ENCODE measurements at places on chromosomes 5 and 9.
A peak's percentile ranks its signal among the peaks of the same experiment; 100 is the strongest.

DNA sequence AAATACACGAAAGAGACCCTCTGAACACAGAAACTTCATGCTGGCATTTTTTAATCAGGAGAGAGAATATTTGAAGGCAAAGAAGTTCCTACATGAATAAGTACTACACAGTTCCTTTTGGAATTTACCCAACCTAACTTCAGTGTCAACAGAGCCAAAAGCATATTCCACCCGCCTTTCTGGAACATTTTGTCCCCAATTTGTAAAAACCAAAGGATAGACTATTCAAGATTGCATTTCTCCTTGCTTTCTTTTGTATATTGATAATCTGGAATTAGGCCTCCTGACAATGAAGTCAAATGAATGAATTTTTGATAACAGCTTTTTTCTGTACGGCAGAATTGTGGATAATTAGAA, 39.4 kb upstream of the TRAF1 start:
- no peak for DNase-seq

- no peak for DNase-seq
Observed at GRCh38 chr9:86706391-86706790, 240.9 kb downstream of the GAS1 start.

- no peak for DNase-seq
Observed at GRCh38 chr5:84383816-84384603, 670 bp downstream of the EDIL3 start.

- no peak for DNase-seq
Observed at GRCh38 chr5:65041296-65042158, 272.8 kb downstream of the CWC27 start.

DNA sequence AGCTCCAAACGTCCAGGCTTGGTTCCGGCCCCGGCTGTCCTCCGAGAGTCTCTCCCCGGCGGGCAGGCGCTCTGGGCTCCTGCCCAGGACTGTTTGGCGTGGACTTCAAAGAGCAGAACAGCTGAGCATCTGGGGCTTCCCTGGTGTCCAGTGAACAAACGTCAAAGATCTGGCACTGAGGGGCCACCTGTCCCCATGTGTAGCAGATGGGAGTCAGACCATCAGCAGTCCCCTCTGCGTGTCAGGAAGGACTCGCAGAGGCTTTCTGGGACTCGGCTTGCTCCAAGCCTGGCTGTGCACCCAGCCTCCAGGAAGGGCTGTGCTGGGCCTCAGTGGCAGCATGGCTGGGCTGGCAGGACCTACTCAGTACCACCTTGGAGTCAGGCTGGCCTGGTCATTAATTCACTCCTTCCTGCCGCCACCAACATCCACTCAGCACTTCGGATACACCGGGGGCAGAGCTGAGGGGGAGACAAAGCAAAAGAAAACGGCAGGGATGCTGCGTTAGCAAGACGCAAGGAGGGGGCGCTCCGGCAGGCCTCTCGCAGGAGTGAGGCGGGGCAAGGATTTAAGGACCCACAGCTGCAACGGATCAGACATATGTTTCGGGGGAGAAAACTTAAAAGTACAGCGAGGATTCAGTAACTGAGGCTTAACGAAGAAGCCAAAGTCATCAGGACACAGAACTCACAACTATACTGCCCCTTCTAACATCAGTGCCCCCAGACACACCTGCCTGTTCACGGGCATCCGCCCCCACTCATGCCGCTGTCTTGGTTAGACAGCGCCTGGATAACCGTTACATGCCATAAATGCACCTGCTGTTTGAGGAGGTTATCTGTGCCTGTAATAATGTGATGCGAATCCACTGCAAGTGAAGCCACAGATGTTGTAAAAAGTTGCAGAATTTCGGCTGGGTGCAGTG, 164.5 kb upstream of the PHYKPL start:
- DNase-seq, result no peak

GRCh38 chr9:130220352-130220751, 45.2 kb upstream of the HMCN2 start:
- DNase-seq, result no peak

GRCh38 chr9:104082168-104082567, 11.9 kb upstream of the SMC2 start:
- DNase-seq, result no peak

DNA sequence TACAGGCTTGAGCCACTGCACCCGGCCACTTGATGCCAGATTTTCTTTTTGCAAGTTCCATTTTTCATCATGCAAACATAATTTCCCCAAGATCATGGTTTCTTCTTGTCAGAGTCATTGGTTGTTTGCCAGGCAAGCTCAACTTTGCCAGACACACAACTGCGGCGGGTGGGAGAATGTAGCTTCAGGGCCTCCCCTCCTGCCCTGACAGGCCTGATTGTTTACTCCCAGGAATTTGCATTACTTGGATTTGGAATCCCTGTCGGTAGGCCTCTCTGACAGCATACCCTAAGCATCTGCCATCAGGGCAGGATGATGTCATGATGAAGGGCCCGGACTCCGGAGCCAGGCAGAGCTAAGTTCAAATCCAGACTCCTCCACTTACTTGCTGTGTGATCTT, 15.1 kb downstream of the RPS14 start:
- DNase-seq, result no peak

DNA sequence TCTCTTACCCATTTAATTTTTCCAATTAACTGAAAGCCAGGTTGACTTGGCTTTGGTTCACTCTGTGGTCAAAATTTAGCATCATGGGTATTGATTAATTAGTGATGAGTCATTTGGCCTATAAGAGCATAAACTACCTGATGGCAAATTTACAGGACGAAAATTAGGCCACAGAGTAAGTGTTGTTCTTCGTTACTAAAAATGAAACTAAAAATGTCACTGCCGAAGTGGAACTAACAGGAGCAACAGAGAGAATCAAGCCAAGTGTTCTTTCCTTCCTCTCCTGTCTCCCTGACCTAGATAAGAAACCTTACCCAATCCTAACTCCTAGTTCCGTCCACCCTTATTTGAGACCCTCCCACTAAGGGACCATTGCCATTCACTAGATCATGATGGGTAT, 176.9 kb downstream of the RAB3C start:
- DNase-seq, result no peak

- no peak for DNase-seq
Observed at GRCh38 chr5:61449804-61450492, 117.9 kb downstream of the ZSWIM6 start.

DNA sequence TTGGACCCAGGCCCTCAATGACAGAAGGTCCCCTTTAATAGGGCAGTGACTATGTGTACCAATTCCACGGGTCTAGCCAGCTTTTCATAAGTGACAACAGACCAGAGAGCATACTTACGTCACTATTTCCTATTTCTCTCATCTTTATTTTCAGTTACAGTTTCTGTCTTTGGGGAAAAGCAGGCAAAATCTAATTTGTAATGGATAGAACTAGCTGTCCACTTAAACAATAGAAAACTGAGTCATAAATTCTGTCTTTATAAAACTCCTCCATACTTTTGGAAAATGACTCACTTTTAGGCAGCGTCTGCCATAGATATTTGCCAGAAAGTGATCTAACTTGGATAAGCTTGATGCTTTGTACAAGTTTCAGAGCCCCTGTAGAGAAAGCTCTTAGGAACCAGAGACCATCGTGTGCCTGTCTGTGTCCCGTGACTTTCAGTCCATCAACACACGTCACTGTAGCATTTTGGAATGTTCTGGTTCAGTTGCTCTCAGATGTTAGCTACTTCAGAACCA, 101.9 kb downstream of the F2RL2 start:
- DNase-seq, result no peak

GRCh38 chr5:133404724-133405123, 207.6 kb downstream of the FSTL4 start:
- peak; percentile 19 for DNase-seq

- peak; percentile 62 for DNase-seq
Observed at GRCh38 chr9:134403682-134404301, 77.5 kb downstream of the RXRA start.

GRCh38 chr9:12166518-12166917, 526.7 kb upstream of the TYRP1 start:
- DNase-seq, result no peak

DNA sequence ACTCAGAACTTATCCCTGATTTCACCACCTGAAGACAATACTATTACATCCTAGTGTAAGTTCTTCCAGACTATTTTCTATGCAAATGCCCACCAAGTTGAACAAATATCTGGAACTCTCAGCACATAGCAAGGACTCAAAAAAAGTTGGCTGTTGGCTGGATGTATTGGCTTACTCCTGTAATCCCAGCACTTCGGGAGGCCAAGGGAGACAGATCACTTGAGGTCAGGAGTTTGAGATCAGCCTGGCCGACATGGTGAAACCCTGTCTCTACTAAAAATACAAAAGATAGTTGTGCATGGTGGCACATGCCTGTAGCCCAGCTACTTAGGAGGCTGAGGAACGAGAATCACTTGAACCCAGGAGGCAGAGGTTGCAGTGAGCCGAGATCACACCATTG, 15.0 kb upstream of the VPS13A start:
- no peak for DNase-seq

GRCh38 chr5:135680713-135681112, 101.9 kb upstream of the CXCL14 start:
- no peak for DNase-seq

- no peak for DNase-seq
Observed at GRCh38 chr5:41695920-41696582, 174.2 kb downstream of the OXCT1 start.

DNA sequence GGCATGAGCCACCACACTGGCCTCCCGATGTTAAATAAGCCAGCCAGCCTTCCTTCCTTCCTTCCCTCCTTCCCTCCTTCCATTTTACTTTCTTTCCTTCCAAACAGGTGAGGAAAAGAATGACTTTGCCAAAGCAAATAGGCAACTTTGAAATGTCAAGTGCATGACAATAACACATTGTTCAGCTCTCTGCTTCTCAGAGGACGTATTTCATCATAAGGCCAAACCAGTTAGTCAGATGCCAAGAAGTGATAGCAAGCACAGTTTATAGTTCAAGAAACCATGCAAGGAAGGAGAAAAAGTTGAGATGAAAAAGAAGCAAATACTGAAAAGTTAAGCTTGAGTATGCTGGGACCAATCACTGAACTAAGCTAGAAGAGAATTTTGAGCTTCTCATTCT, 29.5 kb downstream of the POU4F3 start:
- DNase-seq, result no peak

- no peak for DNase-seq
Observed at GRCh38 chr5:6739603-6740002, 26.4 kb downstream of the TENT4A start.

- DNase-seq, result no peak
Observed at GRCh38 chr5:115132465-115132864, 37.2 kb downstream of the TRIM36 start.

DNA sequence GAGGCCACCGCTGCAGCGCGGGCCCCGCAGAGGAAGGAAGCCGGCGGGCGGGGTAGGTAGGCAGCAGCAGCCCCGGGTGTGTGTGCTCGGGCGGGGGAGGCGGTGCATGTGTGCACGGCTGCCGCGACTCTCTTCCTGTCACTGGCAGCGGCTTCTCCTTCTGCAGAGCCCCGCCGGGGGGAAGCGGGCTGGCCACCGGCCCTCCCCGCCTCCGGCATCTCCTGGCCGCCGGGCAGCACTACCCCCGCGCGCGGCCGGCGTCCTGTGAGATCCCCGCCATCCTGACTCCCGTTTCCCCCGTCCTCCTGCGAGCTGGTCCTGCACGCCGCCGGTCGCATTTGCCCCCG, 315 bp downstream of the PIK3R1 start:
- DNase-seq, result no peak

GRCh38 chr5:117973785-117974184, 1014.6 kb downstream of the DTWD2 start:
- DNase-seq, result no peak

DNA sequence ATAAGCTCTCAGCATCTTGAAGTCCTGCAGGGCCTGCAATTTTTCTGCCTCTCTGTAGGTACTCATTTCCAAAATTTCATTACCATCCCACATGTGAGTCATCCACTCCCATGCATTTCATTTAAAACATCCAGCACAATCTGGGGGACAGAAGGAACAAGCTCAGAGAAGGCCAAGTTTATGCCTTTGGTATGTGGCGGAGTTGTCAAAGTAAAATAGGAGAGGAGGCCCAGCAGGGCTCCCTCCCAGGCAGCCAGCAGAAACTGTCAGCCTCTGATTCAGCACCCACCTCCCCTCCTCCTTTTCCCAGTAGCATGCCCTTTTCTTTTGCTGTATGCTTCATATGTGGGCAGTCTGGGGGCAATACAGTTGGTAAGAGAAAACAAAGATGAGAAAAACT, 126.4 kb upstream of the ZNF366 start:
- DNase-seq, result no peak

GRCh38 chr9:110623462-110624025, 44.0 kb upstream of the SVEP1 start:
- DNase-seq, result peak; percentile 29

DNA sequence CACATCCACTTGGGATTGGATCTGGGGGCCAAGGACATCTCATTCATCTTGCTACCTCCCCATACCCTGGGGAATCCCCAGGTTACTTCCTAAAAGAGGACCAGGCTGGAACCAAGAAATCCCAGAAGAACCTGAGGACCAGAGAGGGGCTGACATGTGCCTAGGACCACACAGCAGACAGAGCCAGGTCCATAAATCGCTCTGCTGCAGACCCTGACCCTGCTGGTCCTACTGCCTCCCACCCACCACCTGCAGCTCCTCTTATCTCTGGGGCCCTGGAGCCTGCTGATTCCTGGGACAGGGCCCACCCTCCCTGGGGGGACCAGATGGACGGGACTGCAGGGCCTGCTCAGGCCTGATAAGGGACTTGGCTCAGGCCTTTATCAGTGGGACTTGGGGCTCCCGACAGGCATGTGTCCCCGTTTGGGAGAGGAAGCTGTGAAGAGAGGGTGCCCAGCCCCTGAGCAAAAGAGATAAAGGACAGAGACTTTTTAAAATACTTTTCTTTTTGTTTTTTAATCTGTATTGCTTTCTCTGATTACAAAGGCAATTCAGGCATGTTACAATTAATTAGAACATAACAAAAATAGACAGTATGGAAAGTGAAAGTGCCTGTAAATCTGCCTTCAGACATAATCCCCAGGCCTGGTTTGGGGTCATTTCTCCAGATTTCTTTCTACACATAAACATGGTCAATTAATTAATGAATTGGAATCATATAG, 101.3 kb upstream of the LARP1 start:
- DNase-seq, result no peak

GRCh38 chr5:140324617-140325241, 21.7 kb downstream of the HBEGF start:
- no peak for DNase-seq

DNA sequence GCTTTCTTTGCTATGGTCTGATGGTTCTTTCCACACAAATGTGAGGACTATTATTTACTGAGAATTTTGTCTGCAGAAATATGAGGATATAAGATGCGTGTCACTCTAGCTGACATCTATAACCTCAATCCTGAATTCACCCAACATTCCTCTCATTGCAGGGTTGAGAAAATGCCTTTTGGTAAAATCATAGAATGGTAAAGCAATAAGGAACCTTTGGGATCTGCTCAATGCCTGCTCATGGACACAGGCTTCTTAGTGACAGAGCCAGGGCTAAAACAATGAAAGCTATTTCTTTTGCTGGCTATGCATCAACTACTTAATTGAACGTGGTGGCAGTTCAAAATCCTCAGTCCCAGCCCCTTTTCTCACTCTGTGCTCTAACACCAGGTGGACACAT, 199.6 kb downstream of the GAS1 start:
- no peak for DNase-seq

- no peak for DNase-seq
Observed at GRCh38 chr5:58018016-58018415, 441.9 kb downstream of the PLK2 start.

Data from stimulated activated CD8-positive, alpha-beta memory T cell treated with anti-CD3 and anti-CD28 coated beads, Interleukin-4, amount 100 ng/mL, for 48 hours (primary cell).